ENCODE measurements at places on chromosomes 7 and 10. TPM values are rescaled to one million over a fixed set of nuclear protein-coding genes. Genes with fewer than 3 reads are reported as not detected.

DNA sequence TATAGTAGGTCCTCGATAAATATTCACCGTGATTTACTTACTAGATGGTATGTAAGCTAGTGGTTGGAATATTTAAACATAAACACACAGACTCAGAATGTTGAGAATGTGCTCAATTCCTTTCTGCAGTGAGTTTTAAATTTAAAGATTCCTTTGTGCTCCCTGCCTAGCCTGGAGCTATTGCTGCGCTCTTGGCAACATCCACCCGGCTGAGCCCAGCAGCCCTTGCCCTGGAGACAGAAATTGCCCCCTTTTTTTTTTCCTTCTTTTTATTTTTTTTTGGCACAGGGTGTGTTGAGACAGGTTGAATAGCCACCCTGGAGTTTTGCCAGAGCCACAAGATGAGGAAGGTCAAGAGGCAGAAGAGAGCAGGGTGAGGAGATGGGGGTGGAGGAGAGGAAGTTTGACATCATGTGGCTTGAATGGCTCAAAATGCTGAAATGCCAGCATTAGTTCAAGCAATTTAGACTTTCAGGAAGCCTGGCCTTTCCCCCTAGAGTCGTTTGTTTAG, 180.8 kb downstream of the PRKCQ start:
- peak; percentile 79 for DNase-seq

DNA sequence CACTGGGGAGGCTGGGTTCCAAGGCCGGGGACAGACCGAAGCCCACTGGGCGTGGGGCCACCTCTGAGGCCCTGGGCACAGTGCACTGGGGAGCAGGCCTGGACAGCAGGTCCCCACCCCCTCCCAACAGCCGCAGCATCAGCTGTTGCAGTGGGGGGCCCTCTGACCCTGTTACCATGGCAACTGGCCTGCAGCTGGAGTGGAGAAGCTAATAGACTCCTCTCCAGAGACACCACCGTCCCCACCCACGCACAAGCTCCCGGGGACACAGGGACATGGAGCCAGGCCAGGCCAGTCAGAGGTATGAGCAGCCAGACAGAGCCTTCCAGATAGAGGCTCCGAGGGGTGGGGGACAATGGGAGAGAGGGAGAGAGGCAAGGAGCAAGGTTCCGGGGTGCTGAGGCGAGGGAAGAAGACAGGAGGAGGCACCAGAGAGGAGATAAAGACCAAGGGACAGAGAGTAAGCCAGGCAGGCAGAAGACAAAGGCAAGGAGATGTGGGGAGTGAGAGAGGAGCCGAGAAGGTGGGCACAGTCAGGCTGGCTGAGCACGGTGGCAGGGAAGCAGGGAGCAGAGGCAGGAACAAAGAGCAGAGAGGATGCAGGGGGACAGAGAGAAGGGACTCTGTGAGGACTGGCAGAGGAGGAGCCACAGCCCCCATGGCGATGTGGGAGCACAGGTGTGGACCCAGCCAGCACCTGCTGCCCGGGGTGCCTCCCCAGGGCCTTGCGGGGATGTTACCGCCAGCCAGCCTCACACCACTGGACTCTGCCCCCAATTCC, 6.7 kb downstream of the KCNH2 start:
- no peak for DNase-seq

- DNase-seq, result no peak
These were observed 110.6 kb downstream of the OAT start for GRCh38 chr10:124308056-124308645.

DNA sequence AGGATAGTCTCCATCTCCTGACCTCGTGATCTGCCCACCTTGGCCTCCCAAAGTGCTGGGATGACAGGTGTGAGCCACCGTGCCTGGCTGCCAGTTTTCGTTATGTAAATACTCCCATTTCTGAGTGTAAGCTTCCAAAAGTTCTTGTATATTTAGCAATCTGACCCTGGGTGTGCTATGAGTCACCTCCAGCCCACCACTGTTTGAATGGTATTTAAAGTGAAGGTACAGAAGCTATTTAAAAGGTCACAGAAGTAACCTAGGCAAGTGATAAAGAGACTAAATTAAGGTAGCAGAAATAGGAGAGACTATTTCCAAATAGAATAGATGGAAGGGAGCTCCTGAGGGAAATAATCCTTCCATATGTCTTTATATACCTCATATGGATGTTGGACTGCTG, 3.9 kb upstream of the ANKRD7 start:
- DNase-seq, result no peak

DNA sequence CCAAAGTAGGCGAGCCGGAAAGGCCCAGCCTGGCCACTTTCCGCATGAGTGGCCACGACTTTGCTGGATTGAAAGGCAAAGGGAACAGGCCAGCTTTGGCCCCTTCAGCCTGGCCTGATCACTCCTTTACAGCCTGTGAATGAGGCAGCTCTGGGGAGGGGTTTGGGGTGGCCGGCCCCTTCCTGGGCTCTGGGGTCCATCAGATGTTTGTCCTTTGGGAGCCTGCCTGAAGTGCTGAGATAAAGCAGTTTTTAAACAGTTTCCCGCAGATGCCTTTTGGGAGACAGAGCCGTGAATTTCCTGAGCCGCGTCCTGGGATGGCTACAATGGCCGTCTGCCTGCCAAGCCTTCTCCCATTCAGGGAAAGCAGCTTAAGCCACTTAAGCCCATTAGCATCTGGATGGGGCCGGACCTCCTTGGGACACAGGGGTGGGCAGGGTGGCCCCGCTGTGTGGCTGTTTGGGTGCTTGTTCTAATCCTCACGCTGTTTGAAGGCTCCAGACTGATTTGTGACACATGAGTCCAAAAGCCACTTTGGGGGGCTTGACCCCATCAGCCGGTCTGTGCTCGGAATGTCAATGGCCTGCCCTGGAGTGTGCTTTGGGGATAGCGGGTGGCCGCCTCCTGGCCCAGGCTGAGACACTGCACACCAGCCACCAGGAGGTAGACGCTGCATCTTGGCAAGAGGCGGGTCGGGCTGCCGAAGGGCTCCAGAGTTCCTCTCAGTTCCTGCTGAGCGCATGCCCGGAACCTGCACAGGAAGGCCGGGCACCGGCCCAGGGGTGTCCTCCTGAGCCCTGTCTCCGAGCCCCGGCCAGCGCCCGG, 38.9 kb downstream of the NKX6-2 start:
- no peak for DNase-seq

GRCh38 chr7:71604818-71605414, 473.0 kb downstream of the GALNT17 start:
- no peak for DNase-seq

GRCh38 chr10:61705022-61705613, 42.4 kb downstream of the CABCOCO1 start:
- no peak for DNase-seq

HOXA5 gene
- total RNA-seq, result 0.69 TPM

DNA sequence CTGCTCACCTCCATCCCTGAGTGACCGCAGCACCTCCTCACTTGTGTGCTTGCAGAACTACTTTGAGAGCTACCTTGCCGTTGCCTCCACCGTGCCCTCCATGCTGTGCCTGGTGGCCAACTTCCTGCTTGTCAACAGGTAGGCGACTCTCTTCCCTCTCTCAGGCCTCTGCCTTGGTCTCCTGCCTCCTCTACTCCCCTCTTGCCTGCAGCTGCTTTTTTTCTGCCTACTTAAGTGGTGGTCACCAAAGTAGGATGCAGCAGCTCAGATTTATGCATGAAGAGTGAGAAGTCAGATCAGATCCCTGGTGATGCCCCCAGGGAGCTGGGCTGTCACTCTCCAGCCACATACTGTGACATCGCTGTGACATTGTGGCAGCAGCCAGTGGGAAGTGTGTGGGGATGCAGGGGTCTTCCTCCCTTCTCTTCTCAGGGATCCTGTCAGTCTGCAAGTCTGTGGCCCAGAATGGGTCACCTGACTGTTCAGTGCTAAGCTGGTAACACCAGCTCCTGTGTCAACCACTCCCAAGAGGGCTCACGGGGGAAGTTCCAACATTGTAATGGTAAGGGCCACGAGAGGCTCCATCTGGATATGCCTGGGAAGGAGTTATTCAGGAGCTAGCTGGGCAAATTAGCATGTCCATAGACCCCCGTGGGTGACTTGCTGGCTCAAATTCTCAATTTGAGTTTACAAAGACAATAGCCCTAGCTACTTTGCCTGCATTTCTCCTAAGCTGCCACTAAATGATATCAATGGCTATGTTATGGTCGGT, 25.3 kb downstream of the SLC29A3 start:
- no peak for DNase-seq

DNA sequence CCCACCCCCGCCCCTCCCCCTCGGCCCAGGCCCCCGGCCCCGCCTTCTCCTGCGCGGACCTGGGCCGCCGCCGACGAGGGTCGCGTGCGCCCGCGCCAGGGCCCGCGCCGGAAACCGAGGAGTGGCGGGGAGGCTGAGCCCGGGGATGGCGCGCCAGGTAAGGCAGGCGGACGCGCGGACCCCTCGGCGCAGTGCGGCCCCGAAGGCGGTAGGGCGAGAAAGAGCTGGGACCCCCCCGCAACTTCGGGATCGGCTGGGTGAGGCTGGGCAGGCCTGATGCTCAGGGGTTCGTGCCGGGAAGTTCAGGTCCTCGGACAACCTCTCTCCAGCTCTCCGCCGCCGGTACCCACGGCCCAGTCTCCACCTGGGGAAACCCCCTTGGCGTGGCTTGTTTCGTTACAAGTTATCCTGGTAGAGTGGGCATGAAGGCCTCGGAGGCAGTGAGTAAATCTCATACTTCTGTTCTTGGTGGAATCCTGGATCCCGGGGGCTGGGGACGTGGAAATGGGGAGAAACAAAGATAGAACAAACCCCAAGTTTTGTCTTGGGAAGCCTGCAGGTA, 58.4 kb downstream of the ZNF467 start:
- peak; percentile 12 for DNase-seq

DNA sequence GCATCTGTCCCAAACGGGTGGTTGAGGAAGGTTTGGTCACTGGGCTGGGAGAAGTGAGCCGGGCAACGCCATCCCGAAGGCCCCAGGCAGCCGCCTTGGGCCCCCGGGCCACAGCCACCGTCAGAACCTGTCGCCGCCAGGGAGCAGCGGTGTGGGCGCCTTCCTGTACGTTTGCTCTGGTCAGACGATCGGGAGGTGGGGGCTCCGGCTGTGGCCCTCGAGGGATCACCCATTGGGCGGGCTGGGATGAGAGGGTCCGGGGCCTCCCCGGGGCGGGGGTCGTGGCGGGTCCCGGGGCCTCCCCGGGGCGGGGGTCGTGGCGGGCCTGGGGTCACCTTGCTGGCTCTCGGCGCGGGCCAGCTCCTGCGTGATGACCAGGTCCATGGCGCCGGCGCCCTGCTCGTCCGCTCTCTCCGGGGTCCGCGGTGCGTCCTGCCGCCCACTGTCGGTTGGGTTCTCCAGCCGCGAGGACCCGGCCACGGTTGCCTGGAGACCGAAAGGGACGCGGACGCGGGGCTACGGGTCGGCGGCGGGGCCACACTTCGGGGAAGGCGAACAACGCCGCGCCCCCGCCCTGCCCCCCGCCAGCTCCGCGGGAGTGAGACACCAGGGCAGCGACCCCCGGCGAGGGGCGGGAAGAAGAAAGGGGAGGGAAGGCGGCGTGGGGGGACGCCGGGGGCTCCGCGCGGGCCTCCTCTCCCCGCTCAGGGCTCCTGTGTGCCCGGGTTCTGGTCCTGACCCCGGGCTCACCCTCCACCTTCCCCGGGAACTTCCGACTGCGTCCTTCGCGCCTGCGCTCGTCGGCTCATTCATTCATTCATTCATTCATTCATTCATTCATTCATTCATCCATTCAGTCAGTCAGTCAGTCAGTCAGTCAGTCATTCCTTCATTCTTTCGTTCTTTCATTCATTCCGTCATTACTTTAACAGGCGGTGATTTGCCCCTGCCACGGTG, at the start of gene CFAP46:
Gene CFAP46, minus strand, starts transcription at position 470 of the 957 bp plus-strand sequence. Its CDS starts 86 bp downstream, at position 384.
- no peak for DNase-seq

GRCh38 chr7:11193888-11194287, 220.2 kb downstream of the PHF14 start:
- DNase-seq, result no peak

SUGCT gene
- 5.6 TPM for total RNA-seq

GRCh38 chr10:23994459-23995046, 214.4 kb upstream of the KIAA1217 start:
- peak; percentile 26 for DNase-seq

HIPK2 gene
- 18.3 TPM for total RNA-seq

GRCh38 chr7:70789481-70790214, 342.3 kb upstream of the GALNT17 start:
- no peak for DNase-seq

- no peak for DNase-seq
These were observed 712.1 kb downstream of the PARD3 start for GRCh38 chr10:34102893-34103506.

NEUROG3 gene
- total RNA-seq, result not detected

GRCh38 chr7:109641445-109641844, 1071.8 kb downstream of the DNAJB9 start:
- DNase-seq, result peak; percentile 32

NPY gene
- total RNA-seq, result 2.4 TPM

DNA sequence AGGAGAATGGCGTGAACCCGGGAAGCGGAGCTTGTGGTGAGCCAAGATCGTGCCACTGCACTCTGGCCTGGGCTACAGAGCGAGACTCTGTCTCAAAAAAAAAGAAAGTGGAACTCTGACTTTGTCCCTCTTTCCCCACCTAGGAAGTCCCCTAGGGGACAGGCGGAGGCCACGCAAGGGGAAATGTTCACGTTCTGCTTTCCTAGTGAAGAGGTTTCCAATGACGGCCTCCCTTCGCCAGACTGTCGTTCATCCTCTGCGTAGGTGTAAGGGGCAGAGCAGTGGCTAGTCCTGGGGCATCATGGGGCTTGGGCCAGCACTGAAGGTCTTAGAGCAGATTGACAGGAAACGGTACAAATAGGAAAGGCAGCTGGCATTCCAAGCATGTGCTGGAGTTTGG, 30.6 kb downstream of the SUFU start:
- no peak for DNase-seq
